ENCODE measurements at places on chromosomes 13 and 19. TPM values are rescaled to one million over a fixed set of nuclear protein-coding genes. Genes with fewer than 3 reads are reported as not detected.

Gene SGCG
- total RNA-seq = not detected

Gene CASP14
- total RNA-seq = not detected

Gene ZNF600
- 23.1 TPM for total RNA-seq

Gene TLE6
- 21.0 TPM for total RNA-seq

Gene GRIN2D
- total RNA-seq = 0.34 TPM

Gene ARHGAP45
- total RNA-seq = 8.1 TPM

Gene SYT3
- total RNA-seq = 0.91 TPM

DNA sequence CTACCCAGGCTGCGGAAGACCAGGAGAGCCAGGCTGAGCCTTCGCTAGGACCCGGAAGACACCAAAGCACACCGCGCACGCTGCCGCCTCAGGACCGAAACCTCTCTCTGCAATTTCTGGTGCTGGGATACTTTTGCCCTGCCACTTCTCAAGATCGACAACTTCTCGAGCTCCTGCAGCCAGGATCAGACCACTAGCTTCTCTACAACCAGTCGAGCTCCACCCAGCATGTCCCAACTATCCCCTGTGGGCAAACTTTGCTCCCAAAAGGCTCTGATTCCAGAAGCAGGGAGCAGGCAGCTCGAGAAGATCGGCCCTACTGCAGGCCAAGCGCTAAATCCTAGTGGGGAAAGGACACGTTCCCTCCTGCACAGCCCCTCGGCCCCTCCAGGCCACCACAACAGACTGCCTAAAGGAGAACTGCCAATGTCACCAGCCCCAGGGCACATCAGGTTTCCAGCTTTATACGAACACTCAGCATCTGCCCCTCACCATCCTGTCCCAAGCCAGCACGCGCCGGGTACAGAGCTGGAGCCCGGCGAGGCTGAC is 979 bp downstream of the AKAP8 start:
- no peak for DNase-seq

DNA sequence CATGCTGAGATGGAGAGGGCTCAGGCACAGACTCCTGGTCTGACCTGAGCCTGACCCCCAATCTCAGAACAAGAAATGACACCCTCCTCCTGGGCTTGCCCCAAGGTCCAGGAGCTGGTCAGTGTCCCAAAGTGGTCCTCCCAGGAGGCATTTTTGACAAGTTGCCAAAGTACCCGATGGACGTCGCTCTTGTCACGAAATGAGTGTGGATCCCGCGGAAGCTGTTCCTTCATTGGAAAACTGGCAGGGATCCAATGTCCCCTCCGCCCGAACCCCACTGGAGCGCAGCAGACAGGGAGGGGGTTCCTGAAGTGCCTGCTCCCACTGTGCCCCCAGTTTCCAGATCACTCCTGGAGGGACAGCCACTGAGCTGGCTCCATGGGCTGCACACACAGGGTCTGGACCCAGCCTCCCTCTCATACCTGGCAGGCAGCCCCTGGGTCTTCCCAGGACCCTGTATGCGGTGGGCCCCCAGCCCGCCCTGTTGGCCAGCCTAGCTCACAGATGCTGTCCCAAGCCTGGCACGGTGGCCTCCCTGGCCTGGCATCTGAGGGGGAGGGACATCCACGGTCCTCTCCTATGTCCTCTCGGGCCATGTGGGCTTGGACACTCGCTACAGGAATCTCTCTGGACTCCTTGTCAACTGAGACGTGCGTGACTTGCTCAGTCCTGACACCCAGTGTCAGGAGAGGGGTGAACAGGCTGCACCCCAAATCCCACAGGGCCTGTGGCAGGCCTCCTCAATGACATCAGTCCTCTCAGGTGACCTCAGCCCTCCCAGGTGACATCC is 12.8 kb upstream of the ZNF14 start:
- DNase-seq = no peak

GRCh38 chr19:14393329-14393728 is 12.1 kb downstream of the ADGRE5 start:
- no peak for DNase-seq

DNA sequence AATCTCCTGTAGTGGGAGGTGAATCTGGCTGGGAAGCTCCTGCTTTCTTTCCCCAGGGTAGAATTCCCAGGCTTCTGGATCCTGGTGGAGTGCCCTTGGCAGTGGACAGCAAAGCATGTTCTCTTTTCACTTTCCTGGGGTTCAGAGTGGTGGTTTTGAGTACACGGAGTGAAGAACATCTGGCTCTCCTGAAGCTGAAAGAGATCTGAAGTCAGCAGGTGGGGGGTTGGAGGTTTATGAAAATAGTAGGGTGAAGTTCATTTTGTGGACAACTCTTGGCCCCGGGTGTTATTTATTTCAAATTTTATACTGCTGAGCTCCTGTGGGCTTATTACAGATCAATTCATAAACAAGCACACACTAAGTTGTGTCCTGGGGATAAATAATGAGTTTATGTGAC is 497.3 kb downstream of the KLF5 start:
- no peak for DNase-seq

DNA sequence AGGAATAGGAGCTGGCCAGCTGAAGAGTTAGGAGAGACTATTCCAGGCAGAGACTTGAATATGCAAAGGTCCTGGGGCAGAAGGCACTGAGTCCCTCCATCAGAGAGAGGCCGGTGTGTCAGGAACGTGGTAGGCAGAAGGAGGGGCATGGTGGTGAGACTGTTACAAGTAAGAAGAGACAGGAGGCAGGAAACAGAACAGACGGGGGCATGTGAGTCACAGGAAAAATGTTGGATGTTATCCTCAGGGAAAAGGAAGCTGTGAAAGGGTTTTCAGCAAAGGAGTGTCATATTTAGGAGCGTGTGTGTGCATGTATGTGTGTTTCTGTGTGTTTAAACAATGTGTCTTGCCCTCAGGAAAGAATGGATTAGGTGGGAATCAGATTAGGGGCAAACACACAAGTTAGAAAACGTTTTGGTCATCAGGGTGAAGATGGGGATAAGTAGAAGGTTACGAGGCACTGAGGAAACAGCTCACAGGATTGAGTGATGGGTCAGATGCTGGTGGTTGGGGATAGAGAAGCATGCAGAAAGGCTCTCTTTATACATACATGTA is 1.1 kb downstream of the EDDM13 start:
- no peak for DNase-seq

GRCh38 chr13:76707360-76707759 is 178.8 kb downstream of the KCTD12 start:
- no peak for DNase-seq

GRCh38 chr19:46202426-46202825 is 27.1 kb upstream of the IGFL1 start:
- DNase-seq = no peak

- DNase-seq = no peak
Measured at GRCh38 chr13:86082121-86082520, 282.9 kb upstream of the SLITRK6 start.

DNA sequence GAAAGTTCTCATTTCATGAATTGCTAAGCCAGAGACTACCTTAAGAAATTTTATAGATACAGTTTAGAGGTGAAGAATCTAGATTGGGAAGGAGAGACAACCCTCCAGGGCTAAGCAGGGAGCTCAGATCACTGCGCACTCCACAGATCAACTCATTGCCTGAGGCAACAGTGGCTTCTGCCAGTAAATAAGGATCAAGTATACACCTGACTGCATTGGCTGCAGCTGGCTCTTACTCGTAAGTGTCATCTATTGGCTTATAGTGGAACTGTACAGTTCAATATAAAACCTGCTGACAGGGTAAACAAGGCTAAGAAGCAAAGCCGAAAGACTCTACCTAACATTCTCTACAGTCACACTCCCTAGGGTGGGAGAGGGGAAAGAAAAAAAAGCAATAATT is 18.0 kb upstream of the C1QTNF9B start:
- no peak for DNase-seq

- DNase-seq = no peak
Measured at GRCh38 chr13:33543089-33543459, 257.5 kb upstream of the STARD13 start.

DNA sequence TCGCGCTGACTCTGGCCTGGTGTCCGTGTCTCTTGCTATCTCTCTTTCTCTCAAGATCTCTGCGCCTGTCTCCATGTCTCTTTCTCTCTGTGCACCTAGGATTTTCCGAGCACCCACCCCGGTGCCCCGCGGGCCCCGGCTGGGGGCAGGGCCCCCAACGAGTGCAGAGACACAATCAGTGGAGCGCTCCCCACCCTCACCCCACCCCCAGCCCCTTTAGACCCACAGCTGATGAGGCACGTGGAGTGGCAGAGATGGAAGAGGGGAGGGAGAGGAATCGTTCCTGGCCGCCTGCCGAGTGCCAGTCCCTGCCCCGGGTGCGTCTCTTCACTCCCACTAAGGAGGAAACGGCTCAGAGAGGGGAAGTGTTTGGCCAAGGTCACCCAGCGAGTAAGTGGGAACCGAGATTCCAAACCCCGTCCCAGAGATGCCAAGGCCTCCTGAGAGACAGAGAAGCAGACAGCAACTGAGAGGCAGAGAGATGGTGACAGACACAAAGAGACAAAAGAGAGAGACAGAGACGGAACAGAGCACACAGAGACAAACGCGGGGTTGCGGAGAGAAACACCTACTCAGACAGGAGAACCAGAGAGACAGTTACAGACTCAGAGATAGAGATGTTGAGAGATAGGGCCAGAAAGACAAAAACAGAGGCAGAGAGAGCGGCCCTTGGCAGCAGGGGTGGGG is 626 bp upstream of the BCL3 start:
- no peak for DNase-seq

DNA sequence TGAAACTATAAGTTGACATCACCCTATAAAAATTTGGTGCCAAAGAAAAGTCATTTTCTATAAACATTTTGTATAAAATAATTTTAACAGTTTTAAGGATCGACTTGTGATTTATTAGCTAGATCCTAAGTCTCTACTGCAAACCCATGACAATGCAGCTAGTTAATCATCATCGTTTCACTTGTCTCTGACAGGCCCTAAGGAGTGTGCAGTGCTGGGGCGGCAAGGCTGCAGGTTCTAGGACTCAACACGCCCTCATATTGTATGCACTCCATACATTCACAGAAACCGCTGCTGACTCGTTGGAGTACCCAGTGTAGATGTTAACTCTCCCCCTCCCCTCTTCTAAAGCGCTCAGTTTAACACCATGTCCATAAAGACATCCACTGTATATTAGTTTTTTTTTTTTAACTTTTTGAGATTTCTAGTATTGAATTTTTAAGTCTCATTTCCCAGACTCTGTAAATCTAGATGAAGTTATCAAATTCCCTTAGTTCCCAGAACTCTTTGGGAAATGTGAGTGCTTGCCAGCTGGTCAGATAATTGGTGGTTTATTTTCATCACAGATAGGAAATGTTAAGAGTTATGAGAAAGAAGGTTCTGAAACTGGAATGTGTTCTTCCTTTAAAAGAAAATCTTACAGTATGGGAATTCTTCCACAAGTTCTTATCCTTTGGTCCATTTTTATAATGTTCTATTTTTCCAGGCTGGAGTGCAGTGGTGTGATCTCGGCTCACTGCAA is 162.8 kb upstream of the RNF113B start:
- no peak for DNase-seq

- no peak for DNase-seq
Measured at GRCh38 chr19:14563989-14564651, 7.7 kb downstream of the NDUFB7 start.

DNA sequence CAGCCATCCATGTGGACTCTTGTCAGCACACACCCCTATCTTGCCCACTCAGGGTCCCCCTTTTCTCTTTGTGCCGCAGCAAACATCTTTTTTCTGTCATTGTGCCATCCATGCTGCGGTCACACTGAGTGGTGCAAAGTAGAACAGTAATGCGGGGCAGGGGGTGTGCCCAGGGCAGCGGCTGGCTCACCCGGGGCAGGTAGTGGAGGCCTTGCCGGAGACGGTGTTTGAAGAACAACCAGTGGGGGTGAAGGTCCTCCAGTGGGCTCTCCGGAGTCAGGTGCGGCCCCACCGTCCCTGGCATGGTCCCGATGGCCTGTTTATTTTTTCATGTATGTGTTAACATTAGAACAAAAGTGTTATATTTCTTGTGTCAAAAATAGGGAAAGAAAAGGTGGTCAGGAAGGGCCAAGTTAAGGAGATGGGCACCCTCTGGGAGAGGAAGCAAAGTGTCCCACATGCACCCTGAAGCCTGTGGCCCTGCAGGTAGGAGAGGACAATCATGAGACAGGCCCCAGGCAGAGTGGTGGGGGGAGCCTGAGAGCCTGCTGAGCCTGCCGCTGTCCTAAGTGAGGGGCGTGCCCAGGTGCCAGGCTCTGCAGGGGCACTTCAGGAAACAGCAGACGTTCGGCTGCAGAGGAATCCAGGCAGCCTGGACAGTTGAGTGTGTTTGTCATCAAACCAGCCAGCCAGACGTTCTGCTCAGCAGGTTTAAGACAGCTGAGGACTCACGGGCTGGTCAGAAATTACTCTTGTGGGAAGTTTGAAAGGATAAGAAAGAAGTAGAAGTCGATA is 12.3 kb downstream of the TSSK6 start:
- no peak for DNase-seq

DNA sequence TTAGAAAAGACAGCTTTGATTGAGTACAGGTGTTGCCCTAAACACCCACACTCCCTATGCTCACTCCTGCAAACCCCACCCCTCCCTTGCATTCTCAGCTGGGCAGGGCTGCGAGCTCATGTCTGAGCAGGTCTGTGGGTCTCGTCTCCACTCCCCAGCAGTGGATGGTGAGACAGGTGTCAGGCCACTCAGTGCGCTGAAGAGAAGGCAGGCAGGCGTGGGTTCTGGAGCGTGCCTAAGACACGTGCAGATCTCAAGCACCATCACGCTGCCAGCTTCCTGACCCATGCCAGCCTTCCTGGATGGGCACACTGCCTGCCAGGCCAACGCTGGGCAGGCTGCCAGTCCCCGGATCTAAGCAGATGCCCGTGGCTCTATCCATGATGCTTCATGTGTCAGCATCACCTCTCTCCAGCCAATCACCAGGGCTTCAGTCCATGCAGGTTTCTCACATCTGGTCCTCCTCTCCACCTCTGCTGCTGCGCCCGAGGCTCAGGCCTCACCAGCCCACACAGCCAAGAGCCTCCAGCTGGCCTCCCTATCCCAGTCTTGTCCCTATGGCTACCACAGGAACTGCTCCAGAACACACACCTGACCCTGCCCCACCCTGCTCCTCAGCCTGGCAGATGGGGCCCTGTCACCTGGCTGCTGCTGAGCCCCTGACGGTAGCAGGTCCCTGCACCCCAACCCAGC is 42.6 kb downstream of the EPS15L1 start:
- no peak for DNase-seq

DNA sequence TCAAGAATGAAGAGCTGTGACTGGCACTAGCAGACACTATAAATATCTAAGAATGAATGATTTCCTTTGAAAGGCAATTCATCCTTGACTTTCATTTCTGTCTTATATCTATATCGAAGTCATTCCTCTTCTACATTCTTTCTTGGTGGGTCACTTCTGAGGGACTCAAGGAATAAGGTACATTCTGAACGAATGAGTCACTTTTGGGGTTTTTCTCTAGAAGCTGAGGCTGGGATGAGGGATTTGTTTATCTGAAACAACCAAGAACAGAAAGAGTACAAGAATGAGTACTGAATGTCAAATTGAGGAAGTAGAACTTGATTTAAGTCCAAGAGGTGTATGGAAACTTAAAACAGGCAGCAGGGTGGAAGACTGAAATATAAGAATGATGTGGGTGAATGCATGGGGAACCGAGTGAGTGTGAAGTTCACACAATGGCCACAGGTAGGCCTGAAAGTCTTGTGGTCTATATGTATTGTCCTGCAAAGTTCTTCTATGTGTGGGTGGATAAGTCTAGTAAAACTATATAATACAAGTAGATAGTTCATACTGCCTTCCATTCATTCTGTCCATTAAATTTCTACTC is 343.9 kb downstream of the OXGR1 start:
- no peak for DNase-seq

GRCh38 chr19:58572818-58573657 is at the start of gene MZF1:
TSS of gene MZF1 (minus strand) at chr19:58573335. CDS start at chr19:58571389, 1,946 bp downstream.
- DNase-seq = peak; percentile 99
